ENCODE measurements at places on chromosomes 2 and 18.
A peak's percentile ranks its signal among the peaks of the same experiment; 100 is the strongest.

DNA sequence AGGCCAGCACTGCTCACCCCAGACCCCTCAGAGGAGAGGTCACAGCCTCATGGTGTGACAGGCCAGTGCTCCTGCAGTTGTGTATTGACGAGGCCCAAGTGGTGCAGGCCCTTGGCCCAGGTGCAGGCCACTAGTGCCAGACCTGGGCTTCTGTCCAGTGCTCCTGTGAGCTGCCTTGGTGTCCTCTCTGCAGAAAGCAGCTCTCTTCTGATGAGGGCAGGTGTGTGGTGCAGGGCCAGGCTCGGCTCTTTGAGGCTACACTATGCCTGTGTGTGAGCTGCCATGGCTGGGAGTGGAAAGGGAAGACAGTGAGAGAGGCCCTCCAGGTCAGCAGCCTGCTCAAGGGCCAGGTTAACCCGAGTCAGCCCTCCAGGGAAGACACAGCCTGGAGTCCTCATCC, 17.1 kb downstream of the EHD3 start:
- no peak for DNase-seq

DNA sequence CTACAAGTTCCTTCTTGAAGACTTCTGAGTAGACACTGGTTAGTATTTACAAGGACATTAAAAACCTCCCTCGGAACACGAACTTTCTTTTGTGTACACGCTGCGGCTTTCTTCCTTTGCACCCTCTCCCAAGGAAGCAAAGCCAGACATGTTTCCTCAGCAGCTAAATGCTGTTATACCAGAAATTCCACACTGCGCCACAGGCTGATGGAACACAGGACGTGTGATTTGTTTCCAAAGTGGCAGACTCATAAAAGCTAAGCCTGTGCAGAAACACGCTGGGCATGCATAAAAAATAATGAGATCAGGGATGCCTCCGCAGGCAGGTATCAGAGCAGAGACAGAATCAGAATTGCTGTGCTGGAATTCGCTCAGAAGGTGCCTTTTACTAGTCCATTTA, 73.0 kb upstream of the RGPD5 start:
- no peak for DNase-seq

- no peak for DNase-seq
These were observed 80.2 kb upstream of the DNMT3A start for GRCh38 chr2:25421820-25422411.

- DNase-seq = no peak
These were observed 28.2 kb downstream of the CYTIP start for GRCh38 chr2:157415591-157416101.

- no peak for DNase-seq
These were observed 232.7 kb downstream of the BCL11A start for GRCh38 chr2:60320724-60321123.

DNA sequence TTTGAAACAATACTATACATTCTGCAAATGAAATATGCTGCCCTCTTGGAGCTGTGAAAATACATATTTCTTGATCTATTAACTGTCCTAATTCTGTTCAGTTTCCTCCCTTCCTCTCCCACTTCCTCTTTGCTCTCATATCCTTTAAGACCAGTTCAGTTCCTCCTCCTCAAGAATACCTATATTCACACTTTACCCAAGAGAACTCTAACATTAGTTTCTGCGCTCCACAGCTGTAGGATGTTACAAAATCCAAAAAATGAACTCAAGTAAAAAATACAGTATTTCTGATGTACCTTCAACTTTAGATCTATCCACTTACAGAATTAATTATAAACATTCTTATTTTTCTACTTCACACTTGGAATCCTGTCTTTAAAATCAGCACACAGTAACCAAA, 5.4 kb downstream of the ITSN2 start:
- DNase-seq = no peak

GRCh38 chr2:113220970-113221708, 47.4 kb downstream of the PSD4 start:
- no peak for DNase-seq

DNA sequence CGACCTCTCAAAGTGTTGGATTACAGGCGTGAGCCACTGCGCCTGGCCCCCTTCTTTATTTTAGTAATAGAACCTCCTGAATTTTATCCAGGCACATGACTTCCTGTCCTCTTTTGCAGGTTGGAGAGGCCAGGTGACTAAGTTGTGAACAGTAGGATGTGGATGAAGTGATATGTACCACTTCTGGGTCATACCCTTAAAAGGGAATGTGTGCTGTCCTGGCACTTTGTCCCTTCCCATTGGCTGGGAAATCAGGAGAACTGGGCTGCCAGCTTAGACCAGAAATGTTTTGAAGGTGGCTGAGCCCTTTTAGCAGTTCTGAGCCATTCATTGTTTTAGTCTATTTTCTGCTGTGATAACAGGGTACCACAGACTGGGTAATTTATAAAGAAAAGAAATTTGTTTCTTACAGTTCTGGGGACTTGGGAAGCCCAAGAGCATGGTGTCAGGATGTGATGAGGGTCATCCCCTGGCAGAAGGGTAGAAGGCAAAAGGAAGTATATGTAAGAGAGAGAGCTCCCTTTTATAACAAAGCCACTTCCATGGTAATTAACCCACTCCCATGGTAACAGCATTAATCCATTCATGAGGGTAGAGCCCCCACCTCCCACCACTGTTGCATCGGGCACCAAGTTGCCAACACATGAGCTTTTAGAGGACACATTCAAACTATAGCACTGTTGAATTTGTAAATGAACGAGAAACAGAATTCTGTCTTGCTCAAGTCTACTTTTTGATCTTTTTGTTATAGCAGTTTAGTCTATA, 79.1 kb downstream of the TTC27 start:
- DNase-seq = no peak

DNA sequence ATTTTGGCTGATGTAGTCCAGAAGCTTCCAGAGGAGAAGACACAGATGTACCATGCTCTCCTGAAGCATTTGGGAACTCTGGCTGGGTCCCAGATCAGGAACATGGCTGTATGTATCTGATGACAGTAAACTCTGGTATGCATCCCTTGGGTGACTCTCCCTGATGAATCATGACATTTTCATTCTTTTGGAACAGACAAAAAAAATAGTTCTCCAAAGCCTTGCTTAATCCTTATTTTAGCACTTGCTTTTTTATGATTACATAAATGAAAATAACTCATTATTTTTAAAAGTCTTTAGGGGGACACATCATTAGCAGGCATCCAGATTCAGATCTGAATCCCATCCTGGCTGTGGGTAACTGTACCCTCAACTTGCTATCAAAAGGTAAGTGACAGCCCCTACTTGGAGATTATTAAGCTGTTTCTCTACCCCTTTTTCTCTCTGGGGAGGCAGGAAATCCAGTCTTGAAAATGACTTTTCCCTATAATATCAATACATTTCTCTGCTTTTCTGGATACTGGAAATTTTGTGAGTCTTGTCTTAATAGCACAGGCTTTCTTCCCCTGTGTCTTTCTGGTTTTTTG, 23.3 kb downstream of the AOX1 start:
- DNase-seq = peak; percentile 4

DNA sequence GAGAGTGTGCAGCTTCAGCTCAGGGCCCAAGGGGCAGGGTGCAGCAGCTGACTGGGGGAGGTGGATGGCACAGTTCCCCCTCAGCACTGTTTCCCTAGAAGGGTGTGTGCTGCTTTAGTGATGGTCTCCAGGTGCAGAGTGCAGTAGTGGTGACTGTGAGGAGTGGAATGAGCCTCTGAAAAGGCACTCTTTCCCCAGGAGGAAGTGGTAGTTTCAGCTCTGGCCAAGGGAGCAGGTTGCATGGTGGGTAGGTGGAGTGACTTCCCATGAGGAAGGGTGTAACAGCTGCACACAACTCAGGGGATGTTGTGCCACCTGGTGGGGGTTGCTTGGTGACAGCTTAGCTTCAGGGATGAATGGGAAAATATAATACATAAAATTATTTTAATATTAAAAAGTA, 251.5 kb upstream of the NXPH2 start:
- no peak for DNase-seq

DNA sequence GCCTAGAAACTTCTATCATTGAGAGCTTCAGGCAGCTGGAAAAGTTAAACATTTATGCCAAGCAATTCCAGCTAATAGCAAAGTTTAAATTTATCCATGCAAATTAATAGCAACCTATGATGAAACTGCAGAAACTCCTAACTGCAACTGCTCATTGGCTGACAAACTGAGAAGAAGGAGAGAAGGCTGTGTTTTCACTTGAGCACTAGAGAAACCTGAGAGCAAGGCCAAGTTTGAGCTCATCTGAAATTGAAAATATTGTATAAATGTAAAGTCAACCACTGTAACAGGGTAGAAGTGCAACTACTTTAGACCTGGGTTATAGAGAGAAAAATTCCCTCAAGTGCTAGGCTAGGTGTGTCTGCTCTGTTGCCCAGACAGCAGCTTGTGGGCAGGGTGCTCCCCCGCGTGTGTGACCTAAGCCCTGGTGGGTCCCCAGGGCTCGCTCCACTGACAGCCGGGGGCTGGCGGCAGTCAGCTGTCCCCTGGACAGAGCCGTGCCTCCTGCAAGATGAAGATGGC, 50.2 kb downstream of the CABYR start:
- no peak for DNase-seq

DNA sequence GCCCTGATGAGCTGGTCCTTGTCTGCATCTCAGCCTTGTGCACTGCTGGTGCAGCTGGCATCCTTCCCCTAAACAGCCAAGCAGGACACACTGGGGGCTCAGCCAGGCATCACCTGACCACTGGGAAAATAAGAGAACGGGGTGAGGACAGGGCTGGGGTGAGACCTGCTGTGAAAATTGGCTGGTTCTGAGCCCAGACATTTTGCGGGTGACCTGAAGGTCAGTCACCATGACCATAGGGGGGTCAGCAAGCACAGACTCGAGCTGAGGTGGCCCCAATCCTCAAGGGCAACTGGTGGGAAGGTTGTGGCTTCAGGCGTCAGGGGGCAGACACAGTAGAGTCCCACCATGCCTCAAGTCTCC, 144.9 kb upstream of the TWIST2 start:
- DNase-seq = no peak

- no peak for DNase-seq
These were observed 41.7 kb downstream of the AGAP1 start for GRCh38 chr2:235535423-235536130.

- DNase-seq = no peak
These were observed 568 bp downstream of the RAB31 start for GRCh38 chr18:9708434-9709303.

GRCh38 chr2:168166902-168167510, 80.4 kb downstream of the STK39 start:
- DNase-seq = no peak

DNA sequence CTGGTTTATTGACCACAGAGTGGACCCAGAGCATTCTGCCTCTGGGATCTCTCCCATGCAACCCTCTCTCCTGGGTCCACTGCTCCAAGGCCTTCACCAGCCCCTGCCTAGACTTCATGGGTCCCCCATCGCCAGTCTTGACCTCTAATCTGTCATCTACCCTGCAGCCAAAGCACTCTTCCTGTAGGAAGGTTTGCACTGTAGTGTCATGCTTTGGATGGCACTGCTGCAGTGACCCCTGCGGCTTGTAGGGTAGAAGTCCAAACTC, 41.7 kb downstream of the MYO7B start:
- DNase-seq = no peak
